ENCODE measurements at places on chromosomes 5 and 9.

GRCh38 chr5:175870820-175871447 is 444 bp upstream of the CPLX2 start:
- DNase-seq: no peak

- DNase-seq: no peak
Observed at GRCh38 chr9:88177371-88177770, 39.1 kb upstream of the SPATA31C2 start.

GRCh38 chr5:89545626-89546025 is 662.6 kb upstream of the MEF2C start:
- DNase-seq: no peak

- DNase-seq: peak; percentile 57
Observed at GRCh38 chr9:96661711-96662110, 6.6 kb upstream of the PRXL2C start.

DNA sequence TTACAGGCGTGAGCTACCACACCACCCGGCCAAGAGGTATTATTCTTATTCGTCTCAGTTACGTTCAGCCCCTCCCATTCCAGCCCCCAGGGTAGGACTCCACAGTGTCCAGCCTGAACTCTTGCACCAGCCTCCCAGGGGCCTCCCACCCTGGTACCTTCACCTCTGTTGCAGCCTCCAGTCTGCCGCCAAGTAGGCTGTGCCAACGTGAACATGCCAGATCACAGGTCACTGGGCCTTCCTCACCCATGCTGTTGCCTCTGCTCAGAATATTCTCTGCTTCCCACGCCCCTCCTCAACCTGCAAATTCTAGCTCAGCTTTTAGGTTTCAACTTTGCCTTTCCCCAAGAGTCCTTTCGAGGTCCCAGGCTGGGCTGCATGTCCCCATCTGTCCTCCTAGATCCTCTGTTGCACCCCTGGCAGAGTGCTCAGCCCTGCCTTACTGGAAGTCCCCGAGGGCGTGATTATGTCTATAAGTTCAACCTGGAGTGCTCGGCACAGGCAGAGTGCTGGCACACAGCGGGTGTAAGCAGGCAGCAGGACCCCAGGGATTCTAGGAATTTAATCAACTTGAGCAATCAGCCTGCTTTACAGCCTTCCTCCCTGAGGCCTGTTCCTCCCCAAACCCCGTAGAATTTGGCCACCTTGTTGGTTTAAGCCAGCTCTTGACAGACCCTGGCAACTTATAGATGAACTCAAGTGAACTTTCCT is 13.1 kb upstream of the STXBP1 start:
- no peak for DNase-seq

DNA sequence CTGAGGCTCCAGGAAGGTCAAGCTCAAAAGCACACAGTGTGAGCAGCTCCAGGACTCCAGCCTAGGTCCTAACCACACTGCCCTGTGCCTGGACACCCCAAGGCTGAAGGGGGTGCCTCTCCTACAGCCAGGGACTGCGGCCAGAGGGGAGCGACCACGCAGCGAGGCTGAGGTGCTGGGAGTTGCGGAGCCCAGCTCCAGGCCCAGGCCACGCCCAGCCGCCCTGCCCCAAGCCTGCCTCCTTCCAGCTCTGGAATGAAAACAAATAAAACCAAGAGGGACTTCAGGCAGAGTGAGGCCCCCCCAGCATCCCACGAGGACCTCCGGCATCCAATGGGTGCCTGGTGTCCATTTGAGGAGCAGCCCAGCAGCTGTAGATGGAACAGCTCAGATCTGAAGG is 15.2 kb downstream of the VAV2 start:
- DNase-seq: no peak

DNA sequence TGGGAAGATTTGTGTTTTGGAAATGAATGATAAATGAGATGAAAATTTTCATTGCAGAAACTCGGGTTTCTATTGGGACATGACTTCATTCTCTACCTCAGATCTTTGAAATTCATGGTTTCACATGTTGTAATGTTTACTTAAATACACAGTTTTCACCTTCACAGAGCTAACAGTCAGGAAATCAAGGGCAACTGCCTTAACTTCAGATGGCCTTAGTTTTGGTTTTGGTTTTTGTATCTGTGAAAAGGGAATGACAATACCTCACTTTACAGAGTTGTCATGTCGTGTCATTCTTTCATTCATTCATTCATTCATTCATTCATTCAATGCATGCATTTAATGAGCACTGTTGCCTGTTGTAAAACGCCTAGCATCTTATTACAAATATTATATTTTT is 41.9 kb downstream of the NIM1K start:
- no peak for DNase-seq

- DNase-seq: no peak
Observed at GRCh38 chr9:27394154-27394825, 97.3 kb upstream of the EQTN start.

DNA sequence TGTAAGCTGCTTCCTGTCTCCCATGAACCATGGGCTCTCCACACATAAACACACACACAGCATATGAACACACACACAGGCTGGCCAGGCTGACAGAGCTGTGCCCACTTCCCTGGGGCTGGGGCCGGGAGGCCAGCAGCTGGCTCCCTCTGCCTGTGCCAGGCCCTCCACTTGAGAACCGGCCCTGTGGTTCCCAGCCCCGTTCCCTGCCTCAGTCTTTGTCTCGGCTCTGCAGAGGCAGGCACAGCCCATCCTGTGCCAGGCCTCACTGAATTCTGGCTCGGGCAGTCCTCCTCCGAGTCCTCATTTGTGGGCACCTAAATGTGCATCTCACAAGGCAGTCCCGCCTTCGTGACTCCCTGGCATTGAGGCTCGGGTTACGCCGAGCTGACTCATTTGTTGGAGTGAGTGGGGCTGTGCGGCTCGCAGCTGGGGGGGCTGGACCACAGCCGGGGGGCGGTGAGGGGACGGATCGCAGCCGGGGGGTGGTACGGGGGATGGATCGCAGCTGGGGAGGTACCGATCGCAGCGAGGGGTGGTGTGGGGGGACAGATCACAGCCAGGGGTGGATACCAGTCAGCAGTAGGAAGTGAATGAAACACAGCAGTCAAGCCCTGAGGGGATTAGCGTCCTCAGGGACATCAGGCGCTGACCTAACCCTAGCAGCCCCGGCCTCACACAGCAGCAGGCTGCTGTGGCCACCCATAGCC is 72.3 kb downstream of the PSMB7 start:
- peak; percentile 65 for DNase-seq

DNA sequence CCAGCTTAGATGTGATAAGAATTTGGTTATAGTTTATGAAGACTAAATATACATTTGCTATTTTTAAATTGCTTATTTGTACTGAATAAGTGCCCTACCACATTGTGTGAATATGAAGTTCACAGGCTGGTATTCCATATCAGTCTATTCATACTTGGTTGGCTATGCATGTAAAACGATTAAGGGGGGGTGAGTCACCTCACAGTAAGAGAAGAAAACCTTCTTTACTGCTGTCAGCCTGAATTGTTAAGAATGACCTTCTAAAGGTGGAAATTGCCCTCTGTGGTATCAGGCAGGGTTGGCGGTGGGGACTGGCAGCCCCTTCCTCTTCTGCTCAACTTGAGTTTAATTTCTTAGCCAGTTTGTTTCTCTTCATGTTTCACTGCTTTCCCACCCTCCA is 127.0 kb upstream of the RPS23 start:
- peak; percentile 87 for DNase-seq

- peak; percentile 52 for DNase-seq
Observed at GRCh38 chr5:52867809-52868208, 80.1 kb downstream of the ITGA1 start.

DNA sequence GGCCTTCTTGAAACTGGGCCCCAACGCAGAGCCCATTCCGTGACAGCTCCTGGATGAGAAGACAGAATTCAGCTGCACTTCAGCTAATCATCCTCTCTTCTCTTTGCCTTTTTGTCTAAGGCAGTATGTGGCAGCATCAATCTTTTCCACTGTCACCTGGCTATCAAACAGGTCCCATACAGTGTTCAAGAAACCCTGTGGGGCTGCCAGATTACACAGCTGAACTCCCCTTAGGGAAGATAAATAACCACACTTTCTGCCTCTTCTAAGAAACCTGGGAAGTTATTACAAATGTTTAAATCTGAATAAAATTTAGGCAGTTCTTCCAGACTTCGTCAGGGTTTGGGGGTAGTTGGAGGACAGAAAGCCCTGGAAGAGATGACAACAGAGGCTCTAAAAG is 61.0 kb downstream of the SPEF2 start:
- no peak for DNase-seq

Data from kidney tubule cell (primary cell).